HS-5 (cell line): ENCODE measurements at places on chromosomes 2 and 18.
A peak's percentile ranks its signal among the peaks of the same experiment; 100 is the strongest.

- no peak for DNase-seq
Measured at GRCh38 chr18:35993013-35993412, 20.5 kb downstream of the RMP24 start.

GRCh38 chr2:72846171-72847095 lies 20.6 kb upstream of the EXOC6B start:
- no peak for DNase-seq

DNA sequence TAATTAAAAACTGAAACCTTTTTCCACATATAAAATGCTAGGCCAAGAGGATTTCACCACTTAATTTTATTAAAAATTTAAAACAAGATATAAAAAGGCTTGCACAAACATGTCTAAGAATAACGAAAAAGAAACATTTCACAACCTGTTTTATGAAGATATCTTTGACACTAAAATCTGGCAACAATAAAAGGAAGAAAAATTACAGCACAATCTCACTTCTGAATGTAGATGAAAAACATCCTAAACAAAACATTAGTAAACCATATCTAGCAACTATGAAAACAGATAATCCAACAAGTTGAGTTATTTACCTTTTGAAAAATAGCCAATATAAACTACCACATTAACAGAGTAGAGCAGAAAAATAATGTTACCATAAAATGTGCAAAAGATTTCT lies 185.4 kb upstream of the MMADHC start:
- no peak for DNase-seq

GRCh38 chr2:162182395-162182794 lies 30.3 kb upstream of the GCG start:
- no peak for DNase-seq

DNA sequence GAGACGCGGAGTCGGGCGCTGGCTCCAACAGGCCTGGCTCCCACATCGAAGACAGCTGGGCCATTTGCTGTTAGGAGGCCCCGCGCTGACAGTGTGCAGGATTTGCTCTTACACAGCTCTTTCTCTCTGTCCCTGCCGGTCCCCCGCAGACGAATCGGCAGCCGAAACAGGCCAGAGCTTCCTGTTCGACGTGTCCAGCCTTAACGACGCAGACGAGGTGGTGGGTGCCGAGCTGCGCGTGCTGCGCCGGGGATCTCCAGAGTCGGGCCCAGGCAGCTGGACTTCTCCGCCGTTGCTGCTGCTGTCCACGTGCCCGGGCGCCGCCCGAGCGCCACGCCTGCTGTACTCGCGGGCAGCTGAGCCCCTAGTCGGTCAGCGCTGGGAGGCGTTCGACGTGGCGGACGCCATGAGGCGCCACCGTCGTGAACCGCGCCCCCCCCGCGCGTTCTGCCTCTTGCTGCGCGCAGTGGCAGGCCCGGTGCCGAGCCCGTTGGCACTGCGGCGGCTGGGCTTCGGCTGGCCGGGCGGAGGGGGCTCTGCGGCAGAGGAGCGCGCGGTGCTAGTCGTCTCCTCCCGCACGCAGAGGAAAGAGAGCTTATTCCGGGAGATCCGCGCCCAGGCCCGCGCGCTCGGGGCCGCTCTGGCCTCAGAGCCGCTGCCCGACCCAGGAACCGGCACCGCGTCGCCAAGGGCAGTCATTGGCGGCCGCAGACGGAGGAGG lies 3.5 kb downstream of the GDF7 start:
- no peak for DNase-seq

- DNase-seq, result no peak
Measured at GRCh38 chr2:54042341-54042740, 71.5 kb upstream of the PSME4 start.

DNA sequence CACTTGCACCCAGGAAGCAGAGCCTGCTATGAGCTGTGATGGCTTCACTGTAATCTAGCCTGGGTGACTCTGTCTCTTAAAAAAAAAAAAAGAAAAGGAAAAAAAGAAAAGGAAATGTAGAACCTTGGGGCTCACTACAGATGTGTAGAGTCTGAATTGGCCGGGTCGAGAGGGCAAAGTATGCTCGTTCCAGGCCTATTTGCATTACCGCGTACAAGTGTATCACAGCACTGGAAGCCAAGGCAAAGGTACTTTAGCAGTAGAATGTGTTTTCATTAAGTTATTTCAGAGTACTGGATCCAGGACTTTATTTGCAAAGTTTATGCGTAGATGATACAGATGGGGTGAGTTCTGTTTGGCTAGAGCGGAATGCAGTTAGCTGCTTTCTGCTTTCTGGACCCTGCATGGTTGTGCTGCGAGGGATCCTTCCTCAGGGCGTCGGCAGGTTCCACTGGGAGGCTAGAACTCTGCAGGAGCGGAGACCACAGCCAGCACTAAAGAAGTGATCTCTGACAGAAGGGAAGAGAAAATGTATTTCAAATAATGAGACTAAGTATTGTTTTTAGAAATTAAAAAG lies 51.8 kb downstream of the LDLRAD4 start:
- DNase-seq, result no peak

DNA sequence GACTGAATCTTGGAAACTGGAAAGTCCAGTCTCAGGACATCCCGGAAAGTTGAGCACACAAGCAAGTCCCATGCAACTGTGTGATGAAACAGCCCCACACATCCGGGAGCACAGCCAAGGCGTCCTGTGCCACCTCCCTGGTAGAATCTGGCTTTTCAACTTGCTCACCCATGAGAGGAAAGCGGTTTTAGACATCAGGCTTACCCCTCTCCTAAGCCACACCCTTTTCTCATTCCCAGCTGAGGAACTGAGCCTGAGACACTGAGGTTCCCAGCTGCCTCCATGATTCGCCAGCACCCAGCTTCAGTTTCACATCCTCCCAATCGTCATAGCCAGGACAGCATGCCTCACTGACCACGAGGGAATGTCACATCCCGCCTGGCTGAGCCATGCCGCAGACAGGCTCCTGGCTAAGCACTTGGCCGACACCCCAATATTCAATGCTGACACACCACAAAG lies 60.3 kb downstream of the STEAP3 start:
- DNase-seq, result peak; percentile 91

DNA sequence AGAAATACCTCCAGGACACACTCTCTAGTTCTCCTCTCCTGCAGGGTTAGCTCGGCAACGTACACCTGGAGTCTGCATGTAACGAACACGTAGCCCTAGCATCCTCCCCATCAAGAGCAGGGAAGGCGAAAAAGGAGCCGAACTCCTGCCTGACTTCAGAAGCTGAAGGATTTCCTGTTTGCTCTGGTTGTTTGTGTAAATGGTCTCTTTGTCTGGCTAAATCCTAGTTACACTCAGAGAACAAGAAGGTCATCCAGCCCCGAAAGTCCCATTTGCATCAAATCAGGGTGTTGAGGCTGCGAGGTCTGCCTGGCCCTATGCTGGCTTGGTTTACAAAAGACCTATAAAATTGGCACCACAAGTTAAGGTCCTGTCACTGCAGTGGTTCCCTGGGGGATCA lies 66.4 kb upstream of the POMC start:
- no peak for DNase-seq

DNA sequence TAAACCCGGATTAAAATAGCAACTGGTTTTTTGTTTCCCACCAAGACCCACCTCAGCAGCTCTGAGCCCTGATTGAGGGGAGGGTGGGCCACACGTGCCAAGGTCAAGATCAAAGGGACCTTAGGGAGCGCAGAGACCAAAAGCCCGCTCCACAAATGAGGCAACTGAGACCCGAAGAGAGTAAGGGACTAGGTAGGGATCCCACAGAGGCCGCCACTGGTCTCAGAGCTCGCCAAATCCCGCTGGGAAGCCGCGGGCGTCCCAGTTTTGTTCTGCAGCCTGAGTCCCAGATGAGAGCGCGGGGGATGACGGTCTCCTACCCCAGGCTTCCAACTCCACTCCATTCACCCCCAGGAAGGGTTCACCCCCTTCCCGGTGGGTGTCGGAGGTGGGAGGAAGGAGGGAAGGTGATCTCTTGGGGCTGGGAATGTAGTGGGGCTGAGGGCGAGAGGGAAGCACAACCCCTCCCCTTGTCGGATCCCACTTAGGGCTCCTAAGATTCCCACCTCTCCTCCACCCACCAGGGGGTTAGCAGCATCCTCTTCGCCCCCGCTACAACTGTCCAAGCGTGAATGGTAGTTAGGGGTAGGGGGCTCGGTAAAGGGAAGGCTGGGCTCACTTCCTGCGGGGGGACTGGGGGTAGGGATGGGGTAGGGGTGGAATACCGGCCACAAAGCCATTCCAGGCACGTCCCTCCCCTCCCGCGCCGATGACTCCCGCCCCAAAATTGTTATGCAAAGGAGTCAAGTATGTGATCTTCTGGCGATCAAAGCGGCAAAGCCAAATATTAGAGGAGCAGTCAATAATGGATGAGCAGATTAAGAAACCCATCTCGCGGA lies 7.3 kb upstream of the EN1 start:
- DNase-seq, result no peak

DNA sequence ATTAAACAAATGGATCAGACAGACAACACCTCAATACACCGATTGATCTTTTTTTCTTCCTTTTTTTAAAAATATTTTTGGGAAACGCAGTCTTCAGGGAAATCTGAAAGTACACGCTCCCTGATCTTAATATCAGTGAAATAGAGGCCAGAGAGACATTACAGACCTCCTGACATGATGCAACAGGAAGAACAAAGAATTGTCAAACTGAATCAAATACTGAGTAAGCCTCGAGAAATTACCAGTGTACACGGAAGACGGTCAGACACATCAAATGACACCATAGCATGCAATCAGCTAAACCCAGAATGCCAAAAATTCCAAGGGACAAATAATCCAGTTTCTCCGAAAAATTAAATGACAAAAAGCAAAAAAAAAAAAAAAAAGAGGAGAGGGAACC lies 80.2 kb upstream of the NFU1 start:
- DNase-seq, result no peak

DNA sequence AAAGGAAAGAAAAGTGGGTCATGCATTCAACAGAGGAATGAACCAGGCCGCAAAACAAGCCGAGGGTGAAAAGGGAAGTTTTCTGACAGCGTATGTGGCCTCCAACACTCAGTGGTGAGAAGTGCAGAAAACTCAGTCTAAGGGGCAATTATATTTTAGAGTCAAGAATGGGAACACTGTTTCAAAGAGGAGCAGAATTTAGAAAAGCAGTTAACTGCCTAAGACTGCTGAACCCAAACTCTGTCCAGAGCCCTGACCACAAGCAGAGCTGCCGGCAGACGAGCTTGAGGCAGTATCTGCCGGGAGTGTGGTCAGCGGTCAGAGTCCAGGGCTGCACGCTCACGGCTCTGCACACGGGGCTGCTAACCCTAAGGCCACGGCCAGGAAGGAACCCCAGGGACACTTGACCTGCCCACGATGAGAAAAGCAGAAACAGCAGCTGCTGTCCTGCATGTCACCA lies 347.0 kb upstream of the ID2 start:
- no peak for DNase-seq

- DNase-seq, result no peak
Measured at GRCh38 chr2:100703213-100703612, 116.7 kb upstream of the NPAS2 start.

DNA sequence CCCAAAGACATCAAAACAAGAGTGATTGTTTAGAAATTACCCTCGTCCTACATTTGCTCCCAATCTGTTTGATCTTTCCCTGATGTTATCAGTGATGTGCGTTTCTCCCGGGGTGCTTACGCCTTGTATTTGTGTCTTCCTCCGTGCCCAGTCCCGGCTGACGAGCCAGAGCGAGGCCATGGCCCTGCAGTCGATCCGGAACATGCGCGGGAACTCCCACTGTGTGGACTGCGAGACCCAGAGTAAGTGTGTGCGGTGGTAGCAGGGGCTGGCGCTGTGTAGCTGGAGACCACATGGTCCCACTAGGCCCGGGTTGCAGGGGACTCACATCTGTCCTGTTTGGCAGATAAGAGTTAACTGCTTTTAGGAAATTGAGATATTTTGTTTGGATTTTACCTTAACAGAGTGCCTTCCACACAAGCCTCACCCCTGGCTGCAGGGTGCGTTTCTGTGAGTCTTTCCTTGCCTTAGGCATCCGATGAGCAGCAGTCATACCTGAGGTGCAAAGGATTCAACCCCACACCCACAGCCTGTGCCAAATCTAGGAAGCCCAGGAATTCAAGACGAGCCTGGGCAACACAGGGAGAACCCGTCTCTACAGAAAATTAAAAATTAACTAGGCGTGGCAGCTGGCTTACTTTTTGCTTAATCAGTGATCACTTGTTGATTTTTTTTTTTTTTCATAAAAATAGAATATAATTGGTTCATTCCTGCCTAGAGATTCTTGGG lies 127.4 kb downstream of the GBX2 start:
- no peak for DNase-seq

DNA sequence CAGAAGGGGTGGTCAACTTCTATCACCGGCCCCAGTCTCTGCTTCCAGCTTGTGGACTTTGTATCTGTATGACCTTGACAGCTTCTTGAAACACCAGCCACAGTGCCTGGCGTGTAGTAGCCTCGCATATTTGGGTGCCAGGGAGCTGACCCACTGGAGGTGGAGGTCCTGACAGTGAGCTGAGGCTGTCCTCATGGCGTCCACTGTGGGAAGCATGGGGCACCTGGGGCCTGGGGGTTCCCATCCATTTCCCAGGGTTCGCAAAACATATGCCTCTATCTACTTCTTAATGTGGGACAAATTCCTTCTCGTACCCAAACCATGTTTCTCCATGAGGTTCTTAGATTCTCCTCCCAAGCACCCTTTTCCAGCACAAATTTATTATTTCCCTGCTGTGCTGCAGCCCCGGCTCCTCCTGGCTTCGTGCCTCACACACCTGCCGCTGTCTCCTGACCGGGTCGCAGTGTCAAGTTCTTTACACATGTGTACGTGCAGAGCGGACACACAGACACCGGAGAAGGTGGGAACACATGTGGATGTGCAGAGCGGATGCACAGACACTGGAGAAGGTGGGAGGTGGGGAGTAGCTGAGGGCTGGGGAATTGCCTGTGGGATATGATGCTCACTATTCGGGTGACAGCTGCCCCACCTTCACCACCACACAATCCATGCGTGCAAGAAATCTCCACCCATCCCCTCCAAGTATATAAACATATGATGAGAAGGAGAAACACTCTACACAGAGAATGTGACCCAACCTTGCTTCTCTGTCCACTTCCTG lies 23.4 kb downstream of the TMEM18 start:
- no peak for DNase-seq

DNA sequence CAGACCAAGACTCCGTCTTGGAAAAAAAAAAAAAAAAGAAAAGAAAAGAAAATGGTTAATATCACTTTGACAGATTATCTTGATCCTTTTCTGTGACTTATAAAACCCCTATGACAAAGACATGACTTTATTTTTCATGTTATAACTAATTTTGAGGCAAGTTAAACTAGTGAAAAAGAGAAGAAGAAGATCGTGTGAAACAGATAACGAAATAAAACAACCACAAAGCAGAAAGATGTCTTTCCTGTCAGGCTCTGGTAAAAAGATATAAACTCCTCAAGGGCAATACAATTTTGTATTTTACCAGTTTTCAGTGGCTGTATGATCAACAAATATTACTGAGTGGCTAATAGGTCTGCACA lies 13.4 kb upstream of the RBMS1 start:
- DNase-seq, result no peak

DNA sequence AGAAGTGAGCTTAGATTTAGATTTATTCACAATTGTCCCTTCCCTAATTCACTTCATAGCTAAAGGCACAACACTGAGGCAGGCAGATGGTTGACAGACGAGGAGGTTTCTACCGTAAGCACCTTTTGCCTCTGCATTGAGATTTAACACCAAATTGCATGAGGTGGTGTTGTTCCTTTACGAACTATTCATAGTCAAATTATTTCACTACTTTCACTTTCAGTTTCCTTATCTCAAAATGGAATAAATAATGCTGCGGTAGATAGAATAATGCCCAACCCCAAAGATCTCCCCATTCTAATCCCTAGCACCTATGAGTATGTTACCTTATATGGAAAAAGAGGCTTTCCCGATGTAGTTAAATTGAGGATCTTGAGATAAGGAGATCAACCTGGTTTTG lies 58.9 kb upstream of the LINC00305 start:
- no peak for DNase-seq

- DNase-seq, result peak; percentile 92
Measured at GRCh38 chr2:195898505-195899191, 170.0 kb downstream of the DNAH7 start.
